ENCODE measurements at places on chromosomes 3 and 15.

DNA sequence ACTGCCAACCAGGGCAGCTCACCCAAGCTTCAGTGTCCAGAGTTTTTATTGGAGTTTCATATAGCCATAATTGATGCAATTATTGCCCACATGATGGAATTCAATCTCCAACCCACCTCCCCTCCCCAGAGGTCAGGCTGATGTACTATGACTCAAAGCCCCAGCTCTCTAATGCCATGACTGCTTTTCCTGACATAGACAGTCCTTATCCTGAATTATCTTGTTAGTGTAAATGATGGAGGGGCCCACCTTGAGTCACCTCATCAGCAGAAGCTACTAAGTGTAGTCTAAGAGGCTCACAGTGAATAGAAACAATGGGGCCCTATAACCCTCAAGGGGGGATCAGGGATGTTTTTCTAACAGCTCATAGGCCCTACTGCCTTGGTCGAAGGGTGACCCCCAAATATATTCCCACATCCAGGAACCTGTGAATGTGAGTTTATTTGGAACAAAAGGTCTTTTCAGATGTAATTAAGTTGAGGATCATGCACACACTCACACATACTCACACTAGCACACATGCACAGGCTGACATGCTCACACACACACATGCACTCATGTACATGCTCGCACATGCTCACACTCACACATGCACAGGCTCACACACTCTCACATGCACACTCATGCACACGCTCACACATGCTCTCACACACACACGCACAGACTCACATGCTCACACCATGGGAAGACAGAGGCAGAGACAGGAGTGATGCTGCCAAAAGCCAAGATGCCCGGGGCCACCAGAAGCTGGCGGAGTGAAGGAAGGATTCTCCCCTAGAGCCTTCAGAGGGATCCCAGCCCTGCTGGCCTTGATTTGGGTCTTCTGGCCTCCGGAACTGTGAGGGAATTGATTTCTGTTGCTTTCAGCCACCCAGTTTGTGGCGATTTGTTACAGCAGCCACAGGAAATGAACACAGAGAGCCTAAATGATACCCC lies 131.2 kb upstream of the SMAD3 start:
- H3K27me3 ChIP-seq, result no peaks in the 10 kb centered on the region
- no peaks in the 10 kb centered on the region for H3K4me1 ChIP-seq
- no peak overlapping the region for H3K4me3 ChIP-seq
- no peak for DNase-seq
- H3K36me3 ChIP-seq, result no peaks in the 10 kb centered on the region

DNA sequence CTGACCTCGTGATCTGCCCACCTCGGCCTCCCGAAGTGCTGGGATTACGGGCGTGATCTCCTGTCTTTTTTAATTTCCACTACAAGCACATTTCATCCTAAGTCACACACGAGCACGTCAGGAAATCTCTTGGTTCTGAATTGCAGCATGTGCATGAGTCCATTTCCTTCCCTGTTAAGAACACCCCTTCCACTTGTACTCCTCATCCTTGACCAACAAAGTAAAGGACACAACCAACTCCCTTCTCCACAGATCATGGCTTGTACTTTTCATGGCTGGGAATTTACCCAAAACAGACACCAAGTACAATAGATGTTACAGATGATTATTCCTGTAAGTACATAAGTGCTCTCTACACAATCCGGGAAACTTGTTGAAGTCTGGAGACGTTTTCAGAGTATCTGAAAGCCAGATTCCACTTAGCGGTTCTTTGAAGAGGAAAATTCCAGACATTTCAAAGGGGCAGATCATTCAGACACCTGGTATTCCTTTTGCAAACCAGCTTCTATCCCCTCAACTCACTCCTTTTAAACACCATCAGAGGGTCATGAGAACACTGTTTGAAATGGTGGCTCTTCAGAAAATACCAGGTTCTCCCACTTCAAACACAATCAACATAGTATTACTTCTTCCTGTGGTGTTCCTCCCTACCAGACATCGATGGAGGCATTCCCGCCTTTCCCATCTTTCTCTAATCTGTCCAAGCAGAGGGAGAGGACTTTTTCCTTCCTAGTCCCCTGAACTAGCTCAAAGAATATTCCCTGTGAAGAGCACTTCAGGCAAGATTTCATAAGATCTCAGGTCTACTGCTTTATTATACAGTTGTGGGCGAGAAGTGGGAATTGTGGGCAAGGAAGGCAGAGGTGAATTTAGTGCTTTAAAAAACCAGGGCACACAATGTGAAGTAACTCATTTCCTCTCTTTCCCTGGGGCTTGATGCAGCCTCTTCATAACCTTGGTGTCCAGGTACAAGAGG lies 80.1 kb upstream of the TSC22D2 start:
- no peak overlapping the region for H3K4me3 ChIP-seq
- H3K4me1 ChIP-seq, result no peaks in the 10 kb centered on the region
- DNase-seq, result no peak
- no peaks in the 10 kb centered on the region for H3K36me3 ChIP-seq
- H3K27me3 ChIP-seq, result no peaks in the 10 kb centered on the region
- no peak overlapping the region for H3K27ac ChIP-seq

DNA sequence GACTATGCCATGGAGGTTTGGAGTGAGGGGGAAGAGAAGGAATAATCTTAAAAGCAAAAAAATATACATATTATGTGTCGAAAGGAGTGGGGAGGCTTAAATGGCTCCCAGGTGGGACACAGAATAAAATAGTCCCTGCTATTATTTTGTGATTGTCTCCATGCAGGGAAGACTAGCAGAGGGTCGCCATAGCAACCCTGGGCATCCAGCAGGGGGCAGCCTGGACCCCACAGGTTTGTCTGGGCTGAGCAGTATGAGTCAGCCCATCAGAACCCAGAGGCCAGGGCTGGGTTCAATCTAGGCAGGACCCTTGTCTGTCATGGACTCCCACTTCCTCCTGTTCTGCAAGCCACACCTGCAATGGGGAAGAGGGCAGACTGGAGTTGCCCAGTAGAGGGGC lies 17.6 kb upstream of the LINGO1 start:
- no peak overlapping the region for H3K4me3 ChIP-seq
- no peaks in the 10 kb centered on the region for H3K36me3 ChIP-seq
- H3K27me3 ChIP-seq, result no peaks in the 10 kb centered on the region
- H3K27ac ChIP-seq, result no peak overlapping the region

GRCh38 chr3:51630513-51630912 lies 40.5 kb upstream of the TEX264 start:
- no peak for DNase-seq
- H3K27ac ChIP-seq, result no peak overlapping the region
- H3K27me3 ChIP-seq, result no peaks in the 10 kb centered on the region
- H3K4me3 ChIP-seq, result no peak overlapping the region
- H3K36me3 ChIP-seq, result peaks cover 57% of the 10 kb centered on the region
- H3K4me1 ChIP-seq, result no peaks in the 10 kb centered on the region

DNA sequence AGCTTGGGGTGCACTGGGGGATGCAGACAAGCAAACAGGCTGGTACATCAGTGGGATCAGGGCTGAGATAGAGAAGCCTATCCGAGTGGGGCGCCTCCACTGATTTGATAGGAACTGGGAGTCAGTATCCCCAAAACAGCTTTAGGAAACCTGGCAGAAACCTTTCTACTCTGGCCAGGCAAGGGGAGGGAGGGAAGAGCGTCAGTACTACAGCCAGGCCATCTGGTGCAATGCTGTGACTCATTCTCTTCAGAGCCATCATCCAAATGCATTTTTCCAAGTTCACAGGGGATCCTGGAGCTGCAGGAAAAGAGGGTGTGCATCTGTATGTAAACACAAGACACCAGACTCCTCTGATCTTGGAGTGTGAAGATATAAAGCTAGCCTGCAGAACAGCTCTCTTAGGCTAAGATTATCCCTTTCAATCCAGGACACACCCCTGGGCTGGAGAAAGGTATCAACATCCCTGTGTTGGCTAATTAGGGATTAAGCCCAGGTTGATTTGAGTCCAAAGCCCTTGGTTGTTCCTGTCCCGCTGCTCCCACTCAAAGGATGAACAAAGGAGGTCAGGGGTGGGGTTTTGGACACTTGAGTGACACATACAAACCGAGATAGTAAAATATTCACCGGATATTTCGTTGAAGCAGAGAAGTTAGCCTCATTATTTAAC lies 9.3 kb downstream of the GALNT15 start:
- no peaks in the 10 kb centered on the region for H3K36me3 ChIP-seq
- H3K27me3 ChIP-seq, result no peaks in the 10 kb centered on the region
- no peak overlapping the region for H3K27ac ChIP-seq
- H3K4me3 ChIP-seq, result no peak overlapping the region
- no peaks in the 10 kb centered on the region for H3K4me1 ChIP-seq
- no peak for DNase-seq

DNA sequence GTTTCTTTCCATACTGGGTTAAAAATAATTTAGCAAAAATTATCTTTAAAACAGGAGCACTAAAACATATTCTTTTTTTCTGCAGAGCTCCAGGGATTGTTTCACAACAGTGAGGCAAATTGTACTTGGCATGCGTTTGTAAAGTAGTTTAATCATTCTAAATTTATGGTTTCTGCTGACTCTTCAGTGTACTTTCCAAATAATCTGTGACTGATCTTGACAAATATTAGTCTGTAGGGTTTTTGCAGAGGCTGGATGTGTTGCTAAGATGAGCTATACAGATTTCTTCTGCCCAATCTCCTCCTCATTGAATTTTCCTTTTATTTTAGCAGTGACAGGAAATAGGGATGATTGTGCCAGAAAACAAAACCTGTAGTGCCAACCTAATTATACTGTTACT lies 328.0 kb upstream of the MANF start:
- no peak for DNase-seq
- H3K27me3 ChIP-seq, result no peaks in the 10 kb centered on the region
- H3K4me1 ChIP-seq, result no peaks in the 10 kb centered on the region
- no peak overlapping the region for H3K4me3 ChIP-seq

DNA sequence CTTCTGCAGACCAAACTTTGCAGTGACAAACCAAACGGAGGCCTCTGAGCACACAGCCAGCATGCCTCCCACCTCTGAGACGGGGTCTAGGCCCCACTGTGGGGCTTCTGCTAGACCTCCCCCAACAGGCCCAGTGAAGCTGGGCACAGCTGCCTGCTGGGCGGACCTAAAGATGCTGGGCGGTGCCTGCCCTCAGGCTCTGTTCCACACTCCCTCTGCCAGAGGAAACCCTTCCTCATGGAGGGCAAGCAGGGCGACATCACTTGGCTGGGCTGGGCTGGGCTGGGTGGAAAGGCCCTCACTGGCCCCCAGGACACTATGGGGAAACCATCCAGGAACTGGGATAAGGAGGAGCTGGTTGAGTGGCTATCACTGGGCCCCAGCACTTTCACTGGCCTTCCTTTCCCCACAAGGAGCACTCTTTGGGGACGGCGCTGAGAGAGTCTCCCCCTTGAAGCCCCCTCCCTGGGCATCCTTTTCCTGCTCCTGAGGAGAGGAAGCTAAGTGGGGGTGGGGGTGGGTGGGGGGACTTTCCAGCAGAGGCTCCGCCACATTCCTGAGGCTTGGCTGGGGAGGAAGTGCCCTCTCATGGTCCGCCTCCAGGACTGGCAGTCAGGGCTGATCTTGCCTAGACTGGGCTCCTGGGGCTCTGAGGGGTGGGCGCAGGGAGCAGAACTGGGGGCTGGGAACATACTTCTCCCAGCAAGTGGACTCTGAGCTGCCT lies 98.1 kb upstream of the HACD2 start:
- DNase-seq, result no peak
- H3K4me1 ChIP-seq, result no peaks in the 10 kb centered on the region
- no peak overlapping the region for H3K27ac ChIP-seq

DNA sequence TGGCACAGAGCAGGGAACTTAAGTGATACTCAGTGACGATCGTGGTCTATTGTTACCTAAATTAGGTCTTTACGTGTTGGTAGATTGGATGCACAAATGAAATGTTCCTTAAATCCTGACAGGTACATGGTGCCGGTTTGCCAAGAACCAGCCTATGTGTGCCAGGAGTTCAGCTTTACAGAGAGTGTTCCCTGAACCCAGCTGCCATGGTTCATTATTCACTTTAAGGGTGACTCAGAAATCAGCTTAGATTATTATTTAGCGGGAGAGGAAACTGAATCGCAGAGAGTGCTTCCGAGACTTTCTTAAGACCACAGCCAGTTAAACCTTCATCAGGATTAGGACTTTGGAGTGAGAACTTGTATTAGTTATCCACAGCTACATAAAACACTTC lies 21.5 kb downstream of the FAM43A start:
- no peaks in the 10 kb centered on the region for H3K36me3 ChIP-seq
- no peaks in the 10 kb centered on the region for H3K27me3 ChIP-seq
- H3K27ac ChIP-seq, result no peak overlapping the region
- DNase-seq, result no peak
- no peaks in the 10 kb centered on the region for H3K4me1 ChIP-seq
- H3K4me3 ChIP-seq, result no peak overlapping the region

- H3K36me3 ChIP-seq, result no peaks in the 10 kb centered on the region
- H3K27ac ChIP-seq, result peak overlapping the region; percentile 88
- no peak for DNase-seq
- H3K27me3 ChIP-seq, result no peaks in the 10 kb centered on the region
- peak overlapping the region; percentile 67 for H3K4me3 ChIP-seq
These were observed 1.6 kb upstream of the SIN3A start for GRCh38 chr15:75452865-75453702.

DNA sequence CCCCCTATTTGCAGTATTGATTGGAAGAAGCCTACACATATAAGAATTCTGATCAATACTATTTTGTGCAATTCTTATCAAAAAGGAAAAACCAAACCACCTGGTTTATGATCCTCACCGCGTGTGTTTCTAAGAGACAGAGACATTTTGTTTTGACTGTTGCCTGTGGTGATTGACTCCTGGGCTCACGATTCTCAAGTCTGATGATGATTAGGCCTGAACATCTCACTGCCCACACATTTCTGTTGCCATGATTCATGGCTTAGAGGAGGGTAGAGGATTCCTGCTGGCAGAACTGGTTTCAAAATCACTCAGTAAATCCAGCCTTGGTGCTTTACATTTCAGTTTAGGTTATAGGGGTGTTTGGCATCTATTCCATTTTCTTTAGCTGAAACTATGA lies 88.3 kb upstream of the UBE3A start:
- no peaks in the 10 kb centered on the region for H3K36me3 ChIP-seq
- no peak overlapping the region for H3K4me3 ChIP-seq
- no peak for DNase-seq
- H3K27ac ChIP-seq, result no peak overlapping the region
- no peaks in the 10 kb centered on the region for H3K27me3 ChIP-seq

- H3K27ac ChIP-seq, result no peak overlapping the region
- H3K4me1 ChIP-seq, result no peaks in the 10 kb centered on the region
- H3K36me3 ChIP-seq, result no peaks in the 10 kb centered on the region
- DNase-seq, result no peak
These were observed 722 bp downstream of the RBMS3 start for GRCh38 chr3:29281344-29282241.

DNA sequence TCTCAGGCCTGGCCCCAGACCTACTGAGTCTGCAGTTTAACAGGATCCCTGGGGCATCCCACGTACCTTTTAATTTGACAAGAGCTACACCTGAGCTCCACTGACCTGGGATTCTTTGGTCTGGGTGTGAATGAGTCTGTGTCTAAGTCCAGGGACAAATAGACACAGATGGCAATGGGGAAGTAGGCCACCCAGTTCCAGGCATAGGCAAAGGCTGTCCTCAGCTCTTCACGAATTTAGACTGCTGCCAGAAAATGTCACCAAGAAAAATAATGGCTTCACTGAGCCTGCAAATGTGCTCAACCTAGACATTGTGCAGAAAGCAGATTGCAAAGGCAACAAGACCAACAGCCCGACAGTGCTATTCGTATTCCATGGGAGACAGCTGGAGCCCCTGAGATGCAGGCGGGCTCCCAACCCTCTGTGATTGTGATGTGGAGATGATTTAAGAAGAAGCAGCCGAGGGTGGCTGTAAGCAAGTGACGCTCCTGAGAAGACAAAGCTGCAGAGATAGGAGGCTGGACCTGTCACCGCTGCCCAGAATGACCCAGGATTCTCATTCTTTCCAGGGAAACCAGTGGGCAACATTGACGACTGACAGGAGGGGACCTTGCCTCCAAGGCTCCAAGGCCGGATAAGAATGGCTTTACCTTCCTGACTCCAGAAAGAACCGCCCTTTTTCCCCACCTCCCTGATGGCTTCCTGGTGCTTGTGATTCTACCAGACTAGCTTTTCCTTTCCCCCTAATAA lies 39.8 kb upstream of the IREB2 start:
- H3K36me3 ChIP-seq, result no peaks in the 10 kb centered on the region
- H3K27me3 ChIP-seq, result no peaks in the 10 kb centered on the region
